ENCODE measurements at places on chromosomes 3 and 15.

DNA sequence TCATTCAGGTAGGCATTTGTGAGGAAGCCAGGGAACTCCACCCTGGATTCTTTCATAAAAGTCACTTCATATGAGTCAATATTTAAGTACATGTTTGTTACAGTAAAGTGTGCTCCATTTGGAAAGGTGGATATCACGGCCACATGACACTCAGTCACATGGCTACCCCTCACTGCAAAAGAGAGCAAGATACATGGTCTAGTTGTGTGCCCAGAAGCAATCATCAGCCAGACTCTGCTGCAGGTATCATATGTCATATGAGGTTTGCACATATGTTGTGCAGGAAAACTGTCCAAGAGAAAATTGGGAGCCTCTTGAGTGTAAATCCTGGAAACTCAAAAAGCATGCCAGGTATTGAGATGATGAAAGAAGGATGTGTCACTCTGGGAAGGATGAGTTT, 55.0 kb upstream of the NMNAT3 start:
- no peak for DNase-seq

DNA sequence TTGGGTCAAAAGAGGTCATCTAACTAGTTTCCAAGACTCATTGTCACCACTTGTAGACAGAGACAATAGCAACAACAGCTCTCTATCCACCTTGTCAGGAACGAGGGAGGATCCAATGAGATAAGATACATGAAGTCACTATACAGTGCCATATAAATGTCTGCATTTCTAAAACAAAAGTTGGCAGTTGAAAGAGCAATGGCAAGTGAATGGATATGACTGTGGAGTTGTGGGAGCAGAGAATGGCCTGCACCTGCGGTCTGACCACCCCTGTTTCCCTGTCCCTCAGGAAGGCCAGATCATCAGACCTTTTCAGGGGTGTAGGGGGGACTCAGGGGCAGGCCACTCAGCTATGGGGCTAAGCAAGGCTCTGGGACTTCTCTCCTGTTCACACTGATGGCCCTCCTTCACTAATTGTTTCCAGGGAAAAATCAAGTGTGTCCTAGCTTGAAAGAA, 40.7 kb upstream of the PSMD6 start:
- no peak for DNase-seq

GRCh38 chr3:29690686-29691353, 409.9 kb downstream of the RBMS3 start:
- no peak for DNase-seq

GRCh38 chr3:52204337-52205073, 6.5 kb downstream of the ALAS1 start:
- peak; percentile 59 for DNase-seq

- DNase-seq: peak; percentile 35
These were observed 235.1 kb downstream of the CD47 start for GRCh38 chr3:107855710-107856109.

DNA sequence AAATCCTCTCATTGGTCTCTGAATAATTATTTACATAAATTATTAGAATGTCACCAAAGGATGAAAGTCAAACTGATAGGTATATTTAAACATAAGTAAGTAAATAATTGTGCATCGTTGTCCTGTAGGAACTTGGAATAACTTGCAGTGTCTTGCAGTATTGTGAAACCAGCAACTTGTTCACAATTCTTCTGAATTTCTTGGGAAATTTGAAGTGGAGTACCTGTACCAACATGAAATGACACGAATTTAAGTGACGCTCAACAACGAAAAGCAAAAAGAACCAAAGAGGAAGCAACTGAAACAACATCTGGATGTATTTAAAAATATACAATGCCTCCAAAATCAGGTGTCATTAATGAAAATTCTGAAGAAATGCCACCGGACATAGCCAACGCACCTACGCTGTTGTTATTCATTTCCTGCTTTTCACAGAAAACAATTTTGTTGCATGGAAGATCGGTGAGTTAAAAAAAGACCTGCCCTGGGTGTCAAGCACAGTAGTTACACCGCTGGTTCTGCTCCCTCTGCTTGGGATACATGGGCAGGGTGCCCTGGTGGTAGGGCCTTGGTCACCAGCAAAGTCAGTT, 112.5 kb downstream of the RPLP1 start:
- DNase-seq: no peak

- peak; percentile 82 for DNase-seq
These were observed 76.0 kb downstream of the HMG20A start for GRCh38 chr15:77496715-77497109.

GRCh38 chr15:90184119-90184785, 16.9 kb upstream of the SEMA4B start:
- DNase-seq: peak; percentile 97

GRCh38 chr3:144586382-144586781, 614.8 kb downstream of the DIPK2A start:
- DNase-seq: no peak

- DNase-seq: no peak
These were observed 2.8 kb downstream of the GLCE start for GRCh38 chr15:69163141-69163669.

DNA sequence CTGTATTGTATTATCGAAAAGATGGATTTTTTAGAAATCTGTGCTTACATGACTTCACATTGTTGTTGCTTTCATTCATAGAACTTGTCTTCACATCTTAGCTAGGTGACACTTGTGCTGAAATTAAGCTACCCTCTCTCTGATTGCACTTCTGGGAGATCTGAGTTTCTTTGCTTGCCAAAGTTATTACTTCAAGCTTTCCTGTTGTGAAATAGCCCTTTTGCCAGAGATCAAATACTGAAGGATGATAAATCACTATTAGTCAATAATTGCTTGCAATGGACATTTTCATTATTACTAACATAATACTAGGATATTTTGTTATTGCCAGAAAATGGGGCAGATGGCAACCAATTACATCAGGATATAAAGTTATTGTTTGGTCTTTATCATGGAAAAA, 34.7 kb downstream of the PIK3CA start:
- DNase-seq: no peak

GRCh38 chr15:87752250-87752951, 504.1 kb downstream of the NTRK3 start:
- DNase-seq: peak; percentile 8

GRCh38 chr15:59794229-59794886, 105.2 kb upstream of the BNIP2 start:
- DNase-seq: no peak

- DNase-seq: no peak
These were observed 37.6 kb downstream of the PTPN23 start for GRCh38 chr3:47418167-47419082.

DNA sequence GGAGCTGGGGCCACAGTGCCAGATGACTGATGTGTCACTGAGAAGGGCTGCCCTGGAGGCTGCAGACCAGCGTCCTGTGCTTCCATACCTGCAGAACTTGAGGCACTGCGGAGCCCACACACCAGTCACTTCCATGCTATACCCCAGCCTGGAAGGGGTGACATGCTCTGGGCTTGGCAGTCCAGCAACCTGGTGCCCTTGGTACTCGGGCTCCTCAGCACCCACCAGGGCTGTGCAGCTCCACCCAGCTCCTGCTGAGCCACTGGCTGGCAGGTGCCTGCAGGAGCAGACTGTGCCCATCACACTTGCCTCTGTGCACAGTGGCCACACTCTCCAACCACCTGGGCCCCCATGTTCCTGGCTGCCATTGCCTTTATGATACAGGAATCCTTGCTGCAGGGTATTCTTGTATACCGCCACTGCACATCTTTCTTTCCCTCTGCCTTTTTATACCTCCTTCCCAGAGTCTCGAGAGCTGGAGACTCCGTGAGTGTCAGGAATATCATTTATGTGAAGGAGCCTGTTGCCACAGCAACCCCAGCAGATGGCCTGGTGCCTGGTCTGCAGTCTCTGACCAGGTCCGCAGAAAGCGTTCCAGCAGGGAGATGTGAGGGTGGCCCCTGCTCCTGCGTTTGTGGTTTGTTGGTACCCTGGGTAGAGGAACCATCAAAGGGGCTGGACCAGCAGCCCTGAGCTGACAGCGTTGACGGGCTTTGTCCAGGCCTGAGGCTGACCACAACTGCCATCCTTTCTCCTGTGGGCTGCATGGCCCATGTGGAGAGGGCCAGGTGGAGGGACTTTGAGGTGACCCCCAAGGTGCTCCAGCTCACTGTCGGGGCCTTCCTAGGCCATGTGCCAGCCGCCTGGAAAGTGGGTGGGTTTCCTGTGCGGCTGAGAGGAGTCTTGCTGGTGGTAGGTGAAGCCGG, 93.4 kb upstream of the PLXNA1 start:
- no peak for DNase-seq

DNA sequence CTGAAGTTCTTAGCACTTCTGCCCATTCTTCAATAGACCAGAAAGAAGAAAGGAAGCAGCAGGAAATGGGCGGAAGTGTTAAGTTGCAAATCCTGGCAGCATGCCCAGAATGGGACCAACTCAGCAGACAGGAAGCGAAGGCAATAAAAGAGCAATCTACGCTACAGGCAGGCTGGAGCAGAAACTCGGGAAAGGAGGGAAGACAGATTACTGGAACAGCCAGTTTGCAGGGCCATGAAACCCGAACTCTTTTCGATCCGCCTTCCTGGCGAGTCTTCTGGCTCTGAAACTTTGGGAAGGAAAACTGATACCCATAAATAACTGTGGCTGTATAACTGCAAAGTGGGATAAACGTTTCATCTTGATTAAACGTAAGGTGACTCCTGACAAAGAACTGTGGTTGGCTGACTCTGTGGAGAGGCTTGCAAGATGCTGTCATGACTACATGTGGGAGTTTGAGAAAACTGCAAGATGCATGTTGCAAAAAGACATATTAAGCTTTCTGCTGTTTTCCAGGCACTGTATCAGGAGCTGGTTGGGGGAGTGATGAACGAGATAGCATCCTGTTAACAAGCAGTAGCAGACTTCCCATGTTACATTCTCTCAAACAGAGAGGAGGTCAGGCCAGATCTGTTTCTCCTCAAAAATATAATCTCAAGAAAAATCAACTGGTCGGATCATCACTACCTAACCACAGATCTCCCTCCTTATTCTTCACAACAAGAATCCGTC, 67.8 kb downstream of the FMN1 start:
- peak; percentile 95 for DNase-seq

GRCh38 chr15:91627473-91628278, 225.8 kb upstream of the SLCO3A1 start:
- no peak for DNase-seq

DNA sequence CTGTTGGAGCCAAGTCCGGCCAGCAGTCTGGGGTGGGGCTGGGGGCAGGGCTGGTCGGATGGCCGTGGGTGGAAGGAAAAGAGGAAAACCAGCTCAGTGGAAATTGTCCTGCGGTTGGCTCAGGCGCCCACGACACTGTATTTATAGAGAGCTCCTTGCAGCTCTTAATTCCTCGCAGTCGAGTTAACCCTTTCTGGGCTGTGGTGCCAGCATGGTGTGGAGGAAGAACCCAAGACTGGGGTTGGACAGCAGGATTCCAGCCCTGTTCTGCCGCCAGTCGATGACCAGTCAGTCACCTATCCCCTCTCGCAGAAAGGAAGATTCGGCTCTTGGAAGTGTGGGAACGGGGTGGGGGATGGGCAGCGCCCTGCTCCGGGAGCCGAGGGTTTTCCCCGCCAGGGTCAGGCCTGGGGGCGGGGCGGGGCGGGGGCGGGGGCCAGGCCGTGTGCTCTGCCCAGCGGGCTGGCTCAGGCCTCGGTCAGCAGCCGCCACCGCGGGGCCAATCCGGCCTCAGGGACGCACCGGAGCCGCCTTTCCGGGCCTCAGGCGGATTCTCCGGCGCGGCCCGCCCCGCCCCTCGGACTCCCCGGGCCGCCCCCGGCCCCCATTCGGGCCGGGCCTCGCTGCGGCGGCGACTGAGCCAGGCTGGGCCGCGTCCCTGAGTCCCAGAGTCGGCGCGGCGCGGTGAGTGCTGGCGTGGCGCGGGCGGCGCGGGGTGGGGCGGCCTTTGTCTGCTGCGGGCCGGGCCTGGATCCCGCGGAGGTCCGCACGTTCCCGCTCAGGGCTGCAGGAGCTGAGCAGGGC, at the start of gene CD276:
Gene CD276, plus strand, starts transcription at position 607 of the 804 bp plus-strand sequence. CDS start 15,257 bp downstream, outside the sequence.
- peak; percentile 78 for DNase-seq

GRCh38 chr15:41811432-41812195, 16.3 kb upstream of the JMJD7 start:
- DNase-seq: peak; percentile 87

GRCh38 chr3:68249265-68249664, 594.9 kb upstream of the SUCLG2 start:
- DNase-seq: no peak

DNA sequence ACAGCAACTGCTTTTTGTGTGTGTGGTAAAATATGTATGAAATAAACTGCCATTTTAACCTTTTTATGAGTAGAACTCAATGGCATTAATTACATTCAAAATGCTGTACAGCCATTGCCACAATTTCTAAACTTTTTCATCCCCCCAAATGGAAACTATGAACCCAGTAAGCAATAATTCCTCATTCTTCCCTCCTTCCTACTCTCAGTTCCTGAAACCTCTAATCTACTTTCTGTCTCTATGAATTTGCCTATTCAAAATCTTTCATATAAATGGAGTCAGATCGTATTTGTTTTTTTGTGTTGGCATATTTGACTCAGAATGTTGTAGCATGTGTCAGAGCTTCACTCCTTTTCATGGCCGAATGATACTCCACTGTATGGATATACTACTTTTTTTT, 5.3 kb upstream of the BLM start:
- no peak for DNase-seq

GRCh38 chr15:42604894-42605744, 29.7 kb downstream of the STARD9 start:
- DNase-seq: peak; percentile 24

DNA sequence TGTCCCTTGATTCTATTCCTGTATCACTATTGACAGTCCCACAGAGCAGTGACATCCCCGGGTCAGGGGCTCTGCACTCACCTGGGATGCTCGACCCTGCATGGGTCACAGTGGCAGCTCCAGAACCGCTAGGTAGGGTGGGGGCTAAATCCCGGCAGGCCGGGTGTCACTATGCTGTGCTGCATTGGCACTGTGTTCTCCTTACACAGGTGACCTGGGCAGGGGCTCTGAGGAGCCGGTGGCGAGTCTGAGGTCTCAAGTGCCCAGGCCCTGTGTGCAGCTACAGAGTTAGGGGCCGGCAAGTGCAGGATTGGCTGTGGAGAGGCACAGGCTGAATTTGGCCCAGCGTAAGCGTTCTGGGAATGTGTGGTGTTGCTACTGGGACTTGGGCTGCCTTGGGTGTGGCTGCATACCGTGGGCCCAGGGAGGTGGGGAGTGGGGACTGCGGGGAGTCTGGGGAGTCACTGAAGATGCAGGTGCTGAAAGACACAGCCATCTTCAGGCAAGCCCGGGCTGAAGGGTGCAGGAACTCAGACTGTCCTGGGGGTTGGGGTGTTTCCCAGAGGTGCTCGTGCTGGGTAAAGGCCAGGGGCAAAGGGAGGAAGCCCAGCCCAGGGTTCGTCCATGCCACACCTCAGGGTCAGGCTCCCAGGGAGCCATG, 102.6 kb upstream of the PRR20G start:
- no peak for DNase-seq

Measured in small intestine (tissue), 16 donors.